ENCODE measurements at places on chromosomes 5 and 9.

GRCh38 chr5:127813633-127814587 is 110.7 kb downstream of the CCDC192 start:
- no peak for DNase-seq

DNA sequence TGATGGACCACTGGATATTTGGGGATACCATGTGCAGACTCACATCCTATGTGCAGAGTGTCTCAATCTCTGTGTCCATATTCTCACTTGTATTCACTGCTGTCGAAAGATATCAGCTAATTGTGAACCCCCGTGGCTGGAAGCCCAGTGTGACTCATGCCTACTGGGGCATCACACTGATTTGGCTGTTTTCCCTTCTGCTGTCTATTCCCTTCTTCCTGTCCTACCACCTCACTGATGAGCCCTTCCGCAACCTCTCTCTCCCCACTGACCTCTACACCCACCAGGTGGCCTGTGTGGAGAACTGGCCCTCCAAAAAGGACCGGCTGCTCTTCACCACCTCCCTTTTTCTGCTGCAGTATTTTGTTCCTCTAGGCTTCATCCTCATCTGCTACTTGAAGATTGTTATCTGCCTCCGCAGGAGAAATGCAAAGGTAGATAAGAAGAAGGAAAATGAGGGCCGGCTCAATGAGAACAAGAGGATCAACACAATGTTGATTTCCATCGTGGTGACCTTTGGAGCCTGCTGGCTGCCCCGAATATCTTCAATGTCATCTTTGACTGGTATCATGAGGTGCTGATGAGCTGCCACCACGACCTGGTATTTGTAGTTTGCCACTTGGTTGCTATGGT is 54.5 kb upstream of the HNRNPA0 start:
- no peak for DNase-seq

GRCh38 chr5:76194340-76194739 is 111.2 kb downstream of the SV2C start:
- no peak for DNase-seq

GRCh38 chr5:141382469-141383294 is at the start of gene PCDHGA7:
TSS of gene PCDHGA7 (plus strand) at chr5:141382742. CDS start at chr5:141382900, 158 bp downstream.
- no peak for DNase-seq

DNA sequence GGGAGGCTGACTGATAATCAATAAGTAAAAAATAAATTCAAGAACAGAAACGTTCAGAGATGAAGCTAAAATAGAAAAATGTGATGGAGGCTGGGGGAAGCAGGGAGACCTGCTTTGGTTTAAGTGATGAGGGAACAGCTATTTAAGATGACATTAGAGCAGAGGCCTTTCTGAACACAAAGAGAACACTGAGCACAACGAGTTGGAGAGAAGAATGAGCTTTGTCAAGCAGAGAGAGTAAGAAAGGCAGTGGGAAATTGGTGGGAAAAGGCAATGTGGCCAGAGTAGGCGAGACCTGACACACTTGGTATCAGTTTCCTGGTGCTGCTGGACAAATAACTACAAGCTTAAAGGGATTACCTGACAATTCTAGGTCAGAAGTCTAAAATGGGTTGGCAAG is 20.0 kb downstream of the AUH start:
- DNase-seq, result no peak
